Activated T-cell treated with anti-CD3 and anti-CD28 coated beads for 48 hours (primary cell): ENCODE measurements at places on chromosomes 3 and 15.

DNA sequence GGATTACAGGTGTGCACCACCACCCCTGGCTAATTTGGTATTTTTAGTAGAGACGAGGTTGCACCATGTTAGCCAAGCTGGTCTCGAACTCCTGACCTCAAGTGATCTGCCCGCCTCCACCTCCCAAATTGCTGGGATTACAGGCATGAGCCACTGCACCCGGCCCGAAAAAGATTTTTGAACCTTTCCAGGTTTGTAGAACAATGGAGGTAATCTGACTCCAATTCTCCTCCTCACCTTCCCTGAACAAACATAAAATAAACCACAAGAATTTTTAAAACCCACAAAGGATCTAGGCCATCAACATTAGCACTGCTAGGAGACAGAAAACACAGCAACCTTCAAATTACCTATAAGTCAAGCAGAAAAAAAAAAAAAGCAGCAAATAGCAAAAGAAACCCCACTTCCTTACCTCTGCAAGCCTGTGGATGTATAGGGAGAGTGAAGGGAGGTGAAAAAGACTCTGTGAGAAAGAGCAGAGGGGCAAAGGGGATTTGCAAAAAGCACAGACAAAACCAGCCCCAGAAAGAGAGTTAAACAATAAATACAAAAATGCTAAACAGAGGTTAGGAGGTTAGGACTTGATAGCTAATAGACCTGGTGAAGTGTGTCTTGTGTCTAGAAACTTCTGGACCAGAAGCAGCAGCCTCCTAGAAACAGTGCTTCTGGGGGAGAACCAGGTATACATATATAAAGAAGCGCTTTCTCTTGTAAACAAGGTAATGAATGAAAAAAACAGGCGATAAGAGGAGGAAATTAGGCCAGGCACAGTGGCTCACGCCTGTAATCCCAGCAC lies 32.1 kb downstream of the TFDP2 start:
- no peak for DNase-seq

DNA sequence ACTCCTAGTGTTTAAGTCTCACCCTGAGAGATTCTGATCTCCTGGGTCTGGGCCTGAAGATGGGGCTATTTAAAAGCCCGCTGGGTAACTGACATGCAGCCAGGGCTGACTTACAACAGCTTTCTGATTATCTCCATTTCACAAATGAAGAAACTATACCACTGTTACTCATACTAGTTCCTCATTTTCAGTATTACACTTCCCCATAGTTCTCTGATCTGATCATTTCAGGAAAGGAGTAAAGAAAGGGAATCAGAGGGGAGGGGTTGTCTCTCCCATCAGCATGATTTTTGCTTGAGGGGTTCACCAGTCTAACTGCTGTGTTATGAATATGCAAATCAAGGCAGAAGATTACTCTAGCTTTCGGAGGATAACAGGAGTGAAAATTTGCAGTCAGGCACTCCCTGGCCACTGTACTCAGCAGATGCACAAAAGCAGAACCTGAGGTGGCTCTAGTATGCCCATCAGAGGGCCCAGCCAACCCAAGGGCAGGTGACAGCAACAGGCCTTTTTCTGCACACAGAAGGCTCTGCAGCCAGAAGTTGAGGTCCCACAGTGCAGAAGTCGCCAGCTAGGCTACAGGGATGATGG lies 59.4 kb downstream of the DAPK2 start:
- DNase-seq, result no peak

GRCh38 chr15:28943146-28943545 lies 57.4 kb downstream of the APBA2 start:
- DNase-seq, result no peak

GRCh38 chr3:39323494-39323893 lies 6.0 kb upstream of the CCR8 start:
- no peak for DNase-seq

GRCh38 chr15:42691308-42691707 lies 45.6 kb downstream of the CDAN1 start:
- DNase-seq, result peak; percentile 12

GRCh38 chr15:34206011-34206410 lies 3.9 kb downstream of the KATNBL1 start:
- no peak for DNase-seq

GRCh38 chr3:184335661-184336546 lies 1.5 kb upstream of the FAM131A start:
- peak; percentile 86 for DNase-seq

GRCh38 chr15:98966091-98966787 lies 41.4 kb downstream of the PGPEP1L start:
- no peak for DNase-seq

GRCh38 chr15:67311731-67312130 lies 57.1 kb downstream of the IQCH start:
- DNase-seq, result no peak

GRCh38 chr15:72047020-72047419 lies 70.9 kb downstream of the MYO9A start:
- DNase-seq, result no peak

DNA sequence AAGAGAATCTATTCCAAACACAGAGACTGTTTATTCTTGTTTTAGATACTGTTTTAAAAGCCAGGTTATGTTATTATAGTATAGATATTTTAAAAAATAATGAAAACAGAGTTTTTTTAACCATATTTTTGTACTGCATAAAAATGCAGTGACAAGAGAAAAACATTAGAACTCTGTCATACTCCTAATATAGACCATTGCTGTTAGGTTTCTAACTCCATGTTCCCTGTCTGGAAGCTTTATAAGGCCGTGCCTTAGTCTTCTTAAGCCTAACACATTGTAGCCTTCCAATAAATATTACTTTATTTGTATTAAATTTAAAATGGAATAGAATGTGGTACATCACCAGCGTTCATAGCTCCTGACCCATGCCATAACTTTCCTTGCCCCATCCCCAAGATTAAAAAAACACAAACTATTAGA lies 53.2 kb downstream of the MBNL1 start:
- DNase-seq, result no peak

DNA sequence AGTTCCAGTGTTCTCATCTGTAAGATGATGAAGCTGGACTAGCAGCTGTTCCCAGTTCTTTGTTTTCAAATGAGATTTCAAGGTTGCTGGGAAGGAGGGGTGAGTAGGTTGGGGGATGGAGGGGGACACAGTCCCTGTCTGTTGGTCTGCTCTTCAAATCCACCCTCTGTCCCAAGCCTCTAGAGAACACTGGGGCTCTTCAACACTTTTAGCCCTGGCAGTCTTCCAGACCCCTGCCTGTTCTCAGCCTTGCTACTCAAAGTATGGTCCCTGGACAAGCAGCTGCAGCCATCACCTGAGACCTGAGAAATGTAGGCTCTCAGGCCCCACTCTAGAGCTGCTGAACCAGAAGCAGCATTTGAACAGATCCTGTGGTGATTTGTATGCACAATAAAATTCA lies 41.3 kb downstream of the NEK11 start:
- no peak for DNase-seq

DNA sequence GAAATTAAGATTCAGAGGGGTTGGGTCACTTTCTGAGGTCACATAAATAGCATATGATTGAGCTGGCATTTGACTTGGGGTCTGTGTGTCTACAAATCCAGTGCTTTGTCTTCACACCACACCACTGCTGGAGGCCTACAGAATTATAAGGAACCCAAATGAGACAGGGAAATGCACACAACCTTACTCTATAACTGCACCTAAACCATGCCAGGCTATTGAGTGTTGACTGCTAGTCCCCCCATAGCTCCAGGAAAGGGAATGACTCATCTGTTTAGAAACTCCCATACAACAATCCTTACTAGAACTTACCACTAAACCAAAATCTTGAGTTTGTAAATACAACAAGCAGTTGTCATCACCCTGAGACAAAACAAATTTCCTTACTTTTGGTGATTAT lies 16.9 kb upstream of the TSC22D2 start:
- no peak for DNase-seq

DNA sequence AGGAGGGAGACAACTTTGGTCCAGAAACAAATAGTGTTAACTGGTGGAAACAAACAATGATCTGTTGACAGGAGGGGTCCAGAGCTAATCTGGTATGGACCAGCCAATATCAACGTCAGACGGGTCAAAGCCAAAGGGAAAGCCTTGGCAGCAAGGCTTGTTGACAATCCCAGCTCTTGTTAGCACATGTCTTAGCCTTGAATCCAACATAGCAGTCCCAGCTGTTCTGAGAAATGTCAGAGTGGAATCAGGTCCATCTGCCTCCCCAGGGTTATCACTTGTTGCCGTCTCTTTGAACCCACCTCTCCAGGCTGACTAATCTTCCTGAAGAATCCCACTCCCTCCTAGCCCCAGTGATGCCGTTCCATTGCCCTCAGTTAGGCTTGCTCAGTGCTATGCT lies 404.6 kb upstream of the MCTP2 start:
- no peak for DNase-seq

DNA sequence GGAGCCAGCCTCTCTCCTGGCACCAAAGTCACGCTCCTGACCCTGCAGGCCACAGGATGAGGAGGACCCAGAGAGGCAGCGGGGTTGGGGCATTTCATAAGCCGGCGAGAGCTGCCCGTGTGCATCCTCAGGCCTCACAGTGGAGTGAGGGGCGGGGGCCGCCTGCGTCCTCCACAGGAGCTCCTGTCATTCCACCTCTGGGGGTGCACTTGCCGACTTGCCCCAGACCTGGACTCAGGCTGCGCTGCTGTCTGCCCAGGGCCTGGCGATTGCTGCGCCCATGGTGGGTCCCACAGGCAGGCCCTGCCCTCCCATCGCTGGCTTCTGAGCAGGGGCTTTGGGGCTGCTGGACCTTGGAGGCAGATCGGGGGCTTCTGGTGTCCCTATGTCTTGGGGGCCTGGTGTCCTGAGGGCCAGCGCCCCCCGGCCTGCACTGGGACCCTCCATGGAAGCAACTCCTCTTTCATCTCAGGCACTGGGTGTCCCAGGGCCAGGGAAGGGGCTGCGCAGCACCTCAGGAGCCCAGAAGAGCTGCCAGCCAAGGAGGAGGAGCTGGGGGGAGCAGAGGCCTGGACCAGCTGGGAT lies 184.0 kb downstream of the GOLGA6L6 start:
- DNase-seq, result no peak

DNA sequence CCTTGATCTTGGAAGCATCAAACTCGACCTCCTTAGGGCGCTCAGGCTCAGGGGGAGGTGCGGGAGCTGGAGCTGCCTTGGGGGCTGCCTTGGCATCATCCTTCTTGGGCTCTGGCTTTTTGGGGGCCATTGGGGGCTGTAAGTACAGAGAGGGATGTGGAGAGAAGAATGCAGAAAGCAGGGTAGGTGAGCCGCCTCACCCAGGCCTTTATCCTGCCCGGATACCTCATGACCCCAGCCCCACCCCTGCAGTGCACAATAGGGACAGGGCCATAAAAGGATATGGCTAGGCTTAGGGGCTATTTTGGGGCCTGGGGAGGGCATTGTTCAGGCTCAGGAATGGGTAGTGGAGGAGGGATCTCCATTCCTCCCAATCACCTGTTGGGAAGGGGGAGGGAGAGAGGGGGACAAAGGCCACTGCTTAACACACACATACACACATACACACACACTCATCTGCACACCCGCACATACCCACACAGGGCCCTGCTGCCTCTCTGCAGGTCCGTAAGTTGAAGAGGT lies at the start of gene MYL3:
Gene MYL3, minus strand, starts transcription at position 184 of the 522 bp plus-strand sequence. Its CDS starts 54 bp downstream, at position 130.
- no peak for DNase-seq

DNA sequence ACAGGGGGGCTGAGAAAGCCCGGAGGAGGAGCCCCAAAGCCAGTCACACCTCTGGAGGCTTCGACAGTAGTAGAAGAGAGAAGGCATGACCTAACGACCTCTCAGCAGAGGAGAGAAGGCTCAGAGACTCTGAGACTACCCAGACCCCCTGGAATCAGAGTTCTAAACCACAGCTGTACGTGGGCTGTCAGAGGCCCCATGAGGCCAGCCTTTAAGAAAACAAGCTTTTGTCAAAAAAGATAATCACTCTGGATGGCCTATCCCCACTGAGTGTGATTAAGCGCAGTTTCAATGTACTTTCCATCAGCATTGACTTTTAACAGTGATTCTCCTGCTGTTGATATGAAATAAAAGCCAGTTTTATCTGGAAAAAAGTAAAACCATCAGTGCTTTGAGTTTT lies 330.3 kb downstream of the CLSTN2 start:
- no peak for DNase-seq

- DNase-seq, result no peak
These were observed 3.9 kb upstream of the TMC3 start for GRCh38 chr15:81377871-81378270.

- DNase-seq, result no peak
These were observed 142.2 kb upstream of the ZNF385D start for GRCh38 chr3:21893242-21893641.

DNA sequence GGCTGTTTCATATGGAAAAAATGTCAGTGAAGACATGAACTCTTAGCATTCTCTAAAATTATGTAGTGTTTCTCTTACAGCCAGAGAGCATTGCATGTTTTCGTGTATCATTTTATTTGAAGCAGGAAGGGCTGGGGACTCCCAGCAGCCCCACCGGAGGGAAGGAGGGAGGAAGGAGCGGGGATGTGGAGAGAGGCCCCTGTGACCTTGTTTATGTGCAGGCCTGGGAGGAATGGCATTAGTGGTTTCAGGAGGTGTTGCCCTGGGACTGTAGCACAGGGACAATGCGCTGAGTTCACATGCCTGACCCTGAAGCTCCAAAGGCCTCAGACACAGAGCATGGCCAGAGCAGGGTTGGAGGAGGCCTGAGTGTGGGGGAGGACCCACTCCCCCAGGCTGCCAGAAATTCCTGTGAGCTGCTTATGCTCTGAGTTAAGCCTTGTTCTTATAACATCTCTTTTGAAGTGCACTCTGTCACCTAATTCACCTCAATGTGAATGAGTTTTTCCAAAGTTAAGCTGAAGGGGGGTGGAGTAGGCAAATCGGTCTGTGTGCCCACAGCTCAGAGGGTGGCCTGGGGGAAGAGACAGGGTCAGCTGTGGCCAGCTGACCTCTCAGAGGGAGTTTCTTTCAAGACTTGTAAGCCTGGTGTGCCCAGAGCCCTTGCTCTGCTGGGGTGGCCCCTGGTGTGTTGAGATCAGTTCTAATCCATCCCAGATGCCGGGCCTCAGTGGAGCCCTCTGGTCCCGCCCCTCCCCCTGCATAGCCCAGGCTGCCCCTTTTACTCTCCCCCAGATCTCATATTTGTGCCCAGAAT lies 3.9 kb upstream of the RNU6-1 start:
- DNase-seq, result no peak

DNA sequence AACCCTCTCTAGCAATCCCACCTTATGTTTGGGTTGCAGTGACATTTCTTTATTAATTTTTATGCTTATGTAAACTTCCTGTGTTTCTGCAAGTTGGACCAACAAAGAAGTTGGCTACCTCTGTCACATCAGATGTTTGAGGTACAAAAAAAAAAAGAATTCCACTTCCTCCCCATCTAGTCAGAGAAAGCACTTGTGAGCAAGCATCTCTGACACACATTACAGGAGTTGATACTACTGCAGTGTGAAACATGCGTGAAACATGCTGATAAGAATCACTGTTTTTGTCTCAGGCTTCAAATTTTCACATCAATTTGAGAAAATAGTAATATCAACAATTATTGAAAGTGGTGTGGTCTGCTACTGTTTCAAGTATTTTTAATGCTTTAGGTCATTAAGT lies 1.3 kb downstream of the SCAANT1 start:
- no peak for DNase-seq

DNA sequence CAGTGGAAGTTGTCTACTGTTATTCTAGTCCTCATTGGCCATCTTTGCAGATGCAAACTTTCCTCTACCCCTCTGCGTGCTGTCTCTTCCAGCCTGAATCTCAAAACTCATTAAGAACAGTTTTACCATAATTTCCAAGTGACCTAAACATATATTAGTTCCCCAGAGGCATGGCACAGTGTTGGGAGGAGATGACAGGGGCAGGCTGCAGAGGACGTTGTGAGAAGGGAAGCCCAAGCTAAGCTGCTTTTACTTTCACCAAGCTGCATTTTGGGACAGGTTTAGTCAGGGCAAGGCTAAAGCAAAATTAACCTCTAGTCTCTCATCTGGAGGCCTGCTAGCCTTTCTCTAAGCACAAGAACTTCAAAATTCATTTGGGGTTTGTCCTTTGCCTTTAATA lies 318.6 kb upstream of the SATB1 start:
- no peak for DNase-seq
